ENCODE measurements at places on chromosomes 5 and 9. TPM values are rescaled to one million over a fixed set of nuclear protein-coding genes. Genes with fewer than 3 reads are reported as not detected.
A peak's percentile ranks its signal among the peaks of the same experiment; 100 is the strongest.

PGM5 gene
- not detected for total RNA-seq

PKD2L2 gene
- not detected for total RNA-seq

TENT4A gene
- 43.4 TPM for total RNA-seq

SERF1A gene
- 7.3 TPM for total RNA-seq

P4HA2 gene
- total RNA-seq = 49.5 TPM

PLPP7 gene
- not detected for total RNA-seq

AP3B1 gene
- total RNA-seq = 40.1 TPM

SLC6A19 gene
- total RNA-seq = not detected

PPP2R2B gene
- 0.12 TPM for total RNA-seq

GRCh38 chr5:38645508-38645907 lies 89.1 kb upstream of the LIFR start:
- no peak for DNase-seq

- no peak for DNase-seq
These were observed 71.1 kb upstream of the NEURL1B start for GRCh38 chr5:172569861-172570558.

DNA sequence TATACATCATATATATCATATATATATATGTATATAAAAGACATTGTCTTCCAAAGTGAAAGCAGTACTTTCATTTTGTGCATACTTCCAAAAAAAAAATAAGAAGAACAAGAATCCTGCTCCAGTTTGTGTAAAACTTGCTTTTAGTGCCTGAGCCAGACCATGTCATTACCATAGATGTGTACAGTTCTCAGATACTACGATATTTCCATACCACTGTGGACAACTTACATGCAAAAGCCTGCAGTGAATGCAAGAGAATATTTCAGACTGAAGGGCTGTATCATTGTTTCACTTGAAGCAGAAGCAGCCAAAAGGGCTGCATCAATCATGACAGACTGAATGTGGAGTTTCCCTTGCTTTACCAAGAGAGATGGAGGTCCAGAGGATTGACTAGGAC lies 72.6 kb upstream of the CYLC2 start:
- DNase-seq = no peak

- no peak for DNase-seq
These were observed 28.3 kb upstream of the STOM start for GRCh38 chr9:121398374-121398773.

DNA sequence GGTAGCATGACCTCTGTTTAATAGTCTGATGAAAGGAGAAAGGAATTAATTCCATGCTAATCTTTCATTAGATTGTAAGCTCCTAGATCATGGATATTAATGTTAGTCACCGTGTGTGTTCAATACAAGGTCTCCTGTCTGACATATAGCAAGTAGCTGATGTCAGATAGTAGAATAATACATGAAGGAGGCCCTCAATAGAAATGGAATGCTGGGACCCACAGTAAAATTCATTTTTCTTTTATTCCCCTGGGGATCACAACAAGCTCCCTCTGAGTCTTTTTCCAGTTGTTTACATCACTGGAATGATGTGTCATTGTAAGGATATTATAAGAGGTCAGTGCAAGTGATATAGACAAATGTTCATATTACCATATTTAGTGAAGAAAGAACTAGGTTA lies 240.3 kb upstream of the TRPC7 start:
- DNase-seq = no peak

DNA sequence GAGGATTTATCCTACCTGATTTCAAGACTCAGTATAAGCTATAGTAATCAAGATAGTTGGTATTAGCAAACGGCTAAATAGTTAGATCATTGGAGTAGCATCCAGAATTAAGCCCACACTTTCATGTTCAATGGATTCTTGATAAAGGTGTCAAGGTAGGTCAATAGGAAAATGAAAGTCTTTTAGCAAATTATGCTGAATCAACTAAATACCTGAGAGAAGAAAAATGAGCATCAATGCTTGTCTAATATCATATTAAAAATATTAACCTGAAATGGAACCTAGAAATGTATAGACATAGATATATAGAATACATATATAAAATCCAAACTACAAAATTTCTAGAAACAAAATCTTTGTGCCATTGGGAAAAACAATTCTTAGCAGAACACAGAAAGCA lies 685.6 kb downstream of the DTWD2 start:
- no peak for DNase-seq

DNA sequence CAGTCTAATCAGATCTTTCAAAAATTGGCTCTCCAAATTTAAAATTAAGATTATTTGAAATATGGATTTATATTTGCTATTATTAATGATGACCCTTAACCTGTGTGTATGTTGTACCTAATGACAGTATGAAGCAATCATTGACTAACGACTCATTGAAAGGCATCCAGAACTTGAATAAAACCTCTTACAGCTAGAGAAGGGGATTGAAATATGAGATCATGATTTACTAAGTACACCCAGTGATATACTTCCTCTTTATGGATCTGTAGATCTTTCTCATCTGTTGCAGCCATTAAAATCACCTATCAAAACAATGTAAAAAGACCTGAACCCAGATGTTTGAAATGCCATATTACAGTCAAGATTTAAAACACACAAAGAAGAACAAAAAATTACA lies 126.5 kb downstream of the RPS23 start:
- no peak for DNase-seq

- DNase-seq = peak; percentile 93
These were observed 5.7 kb upstream of the SEC16A start for GRCh38 chr9:136488247-136489214.

DNA sequence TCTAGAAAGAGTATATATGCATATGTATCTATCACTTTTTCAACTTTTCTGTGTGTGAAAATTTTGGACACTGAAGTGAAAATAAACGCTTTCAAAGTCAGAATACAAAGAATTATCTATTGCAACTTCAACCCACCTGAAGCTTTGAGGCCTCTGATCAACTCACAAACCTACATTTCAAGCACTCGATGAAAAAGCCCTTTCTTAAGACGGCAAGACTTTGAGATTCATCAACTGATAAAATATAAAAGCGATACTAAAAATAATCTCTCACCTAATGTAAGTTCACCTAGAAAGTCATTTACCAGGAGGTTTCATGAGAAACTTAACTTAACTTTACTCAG lies 1.2 kb downstream of the GOLPH3 start:
- DNase-seq = no peak

DNA sequence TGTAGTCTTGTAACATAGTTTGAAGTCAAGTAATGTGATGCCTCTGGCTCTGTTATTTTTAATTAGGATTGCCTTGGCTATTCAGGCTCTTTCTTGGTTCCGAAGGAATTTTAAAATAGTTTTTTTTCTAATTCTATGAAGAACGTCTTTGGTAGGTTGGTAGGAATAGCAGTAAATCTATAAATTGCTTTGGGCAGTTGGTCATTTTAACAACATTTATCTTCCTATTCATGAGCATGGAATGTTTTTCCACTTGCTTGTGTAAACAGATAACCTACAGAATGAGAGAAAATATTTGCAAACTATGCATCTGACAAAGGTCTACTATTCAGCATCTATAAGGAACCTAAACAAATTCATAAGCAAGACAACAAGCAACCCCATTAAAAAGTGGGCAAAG lies 173.2 kb upstream of the TRPC7 start:
- DNase-seq = no peak

- no peak for DNase-seq
These were observed 10.4 kb upstream of the ORM1 start for GRCh38 chr9:114312513-114312875.

GRCh38 chr5:139426203-139426885 lies 13.0 kb downstream of the DNAJC18 start:
- DNase-seq = no peak

- no peak for DNase-seq
These were observed 117.7 kb downstream of the HOMER1 start for GRCh38 chr5:79396265-79396664.

GRCh38 chr5:111348661-111349329 lies 124.6 kb downstream of the CAMK4 start:
- DNase-seq = no peak

DNA sequence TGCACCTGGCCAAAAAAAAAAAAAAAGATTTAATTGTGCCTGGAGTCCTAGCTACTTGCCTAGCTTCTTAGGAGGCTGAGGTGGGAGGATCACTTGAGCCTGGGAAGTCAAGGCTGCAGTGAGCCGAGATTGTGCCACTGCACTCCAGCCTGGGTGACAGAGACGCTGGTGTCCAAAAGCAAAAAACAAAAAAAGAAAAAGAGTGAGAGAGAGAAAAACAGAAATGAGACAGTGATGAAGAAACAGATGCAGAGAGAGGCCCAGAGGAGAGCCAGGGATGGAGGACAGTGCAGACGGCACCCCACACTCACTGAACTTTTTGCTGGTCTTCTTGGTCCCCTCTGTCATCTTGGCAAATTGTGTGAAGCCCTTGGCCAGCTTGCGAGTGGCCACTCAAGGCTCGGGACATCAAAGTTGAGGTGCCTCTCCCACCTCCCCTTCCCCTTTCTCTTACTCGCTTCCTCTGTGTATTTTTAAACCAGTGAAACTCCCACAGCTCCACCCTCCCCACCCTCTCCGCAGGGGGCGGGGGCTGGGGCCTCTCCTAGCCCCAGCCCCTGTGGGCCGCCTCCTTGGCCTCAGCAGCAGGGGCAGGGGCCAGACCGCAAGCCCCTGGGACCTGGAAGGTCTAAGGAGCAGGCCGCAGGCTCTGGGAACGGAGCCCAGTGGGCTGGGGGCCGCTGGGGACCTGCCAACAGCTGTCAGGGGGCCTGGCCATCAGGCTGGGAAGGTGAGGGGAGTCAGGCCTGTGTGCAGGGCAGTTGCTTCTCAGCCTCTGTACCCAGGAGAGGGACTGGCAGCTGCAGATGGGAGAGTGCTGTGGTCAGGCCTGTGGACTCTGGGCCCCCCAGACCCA lies at the start of gene SH2D3C:
TSS of gene SH2D3C (minus strand) at position 387 of the 856 bp plus-strand sequence. CDS start at position 348, 39 bp downstream.
- peak; percentile 89 for DNase-seq

DNA sequence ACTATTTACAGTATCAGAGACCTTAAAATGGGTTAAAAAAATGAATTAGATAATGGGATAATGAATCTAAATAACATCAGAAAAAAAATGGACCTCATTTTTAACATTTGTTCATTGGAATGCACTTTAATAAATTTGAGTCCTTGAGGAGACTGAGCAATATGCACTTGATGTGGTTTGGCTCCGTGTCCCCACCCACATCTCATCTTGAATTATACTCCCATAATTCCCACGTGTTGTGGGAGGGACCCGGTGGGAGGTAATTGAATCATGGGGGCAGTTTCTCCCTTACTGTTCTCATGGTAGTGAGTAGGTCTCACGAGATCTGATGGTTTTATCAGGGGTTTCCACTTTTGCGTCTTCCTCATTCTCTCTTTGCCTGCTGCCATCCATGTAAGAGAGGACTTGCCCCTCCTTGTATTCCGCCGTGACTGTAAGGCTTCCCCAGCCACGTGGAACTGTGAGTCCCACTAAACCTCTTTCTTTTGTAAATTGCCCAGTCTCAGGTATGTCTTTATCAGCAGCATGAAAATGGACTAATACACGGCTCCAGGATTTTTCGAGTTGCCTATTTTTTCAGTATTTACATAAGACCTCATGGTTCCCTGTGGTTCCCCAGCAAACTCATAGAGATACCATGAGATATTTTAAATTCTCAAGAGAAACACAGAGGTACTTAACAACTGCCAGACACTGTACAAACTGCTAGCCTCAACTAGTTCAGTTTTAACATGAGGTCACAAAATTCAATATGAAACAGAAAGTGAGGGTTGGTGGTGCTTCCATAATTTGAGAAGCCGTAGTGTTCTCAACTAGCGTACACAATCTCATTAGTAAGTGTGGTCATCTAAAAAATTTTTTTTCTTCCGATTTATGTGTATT lies 128.3 kb downstream of the TLE1 start:
- no peak for DNase-seq

- no peak for DNase-seq
These were observed 276.6 kb downstream of the MAST4 start for GRCh38 chr5:66872736-66873331.

- no peak for DNase-seq
These were observed 58.3 kb upstream of the MOCS2 start for GRCh38 chr5:53167836-53168235.

DNA sequence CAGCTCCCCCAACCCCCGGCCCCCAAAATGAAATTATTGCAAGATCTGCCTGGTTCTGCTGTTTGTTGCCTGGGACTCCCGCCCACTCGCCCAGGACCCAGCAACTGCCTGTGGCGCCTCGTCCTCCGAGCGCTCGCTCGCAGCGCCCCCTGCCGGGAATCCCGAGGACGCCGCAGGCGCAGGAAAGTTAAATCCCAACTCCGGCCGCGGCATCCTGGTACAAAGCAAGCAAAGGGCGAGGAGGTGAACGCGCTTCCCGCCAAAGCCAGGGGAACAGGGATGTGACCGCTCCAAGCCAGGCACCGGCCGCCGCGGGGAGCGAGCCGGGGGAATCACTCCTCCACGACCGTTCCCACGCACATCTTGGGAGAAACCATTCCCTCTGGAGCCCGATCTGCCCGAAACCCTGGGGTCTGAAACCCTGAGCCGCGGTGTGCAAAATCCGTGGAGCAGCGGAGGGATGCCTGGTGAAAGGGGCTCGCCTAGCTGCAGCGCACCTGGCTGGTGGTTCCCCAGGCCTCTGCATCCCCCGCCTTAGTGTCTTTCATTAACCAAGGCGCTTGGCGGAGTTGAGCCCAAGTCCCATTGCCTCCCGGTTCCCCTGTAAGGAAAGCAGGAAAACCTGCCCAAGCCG lies 1.3 kb downstream of the SEMA5A start:
- peak; percentile 76 for DNase-seq

DNA sequence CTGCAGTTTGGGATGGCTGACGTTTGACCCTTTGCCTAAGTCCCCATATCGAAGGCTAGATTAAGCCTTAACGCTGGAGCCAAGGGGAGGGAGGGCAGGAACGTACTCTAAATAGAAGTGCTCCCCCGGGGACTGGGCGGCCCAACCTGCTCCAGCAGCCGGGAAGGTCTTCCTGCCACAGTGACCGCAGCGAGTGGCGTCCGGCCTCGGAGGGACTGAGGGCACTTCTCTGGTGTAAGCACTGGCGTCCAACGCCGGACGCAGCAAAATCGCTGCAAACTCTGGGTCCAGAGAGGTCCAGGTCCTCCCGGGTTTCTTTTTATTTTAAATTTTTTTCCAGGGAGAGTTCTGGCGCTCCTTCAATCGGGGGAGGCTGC lies 505 bp upstream of the ACER2 start:
- no peak for DNase-seq

- DNase-seq = peak; percentile 88
These were observed 27.9 kb upstream of the RECK start for GRCh38 chr9:36008774-36009300.

- peak; percentile 50 for DNase-seq
These were observed 10.2 kb downstream of the NREP start for GRCh38 chr5:111746791-111747190.

GRCh38 chr9:113558632-113559502 lies 95.3 kb downstream of the RGS3 start:
- no peak for DNase-seq

GRCh38 chr5:175922192-175922885 lies 45.8 kb downstream of the THOC3 start:
- no peak for DNase-seq

DNA sequence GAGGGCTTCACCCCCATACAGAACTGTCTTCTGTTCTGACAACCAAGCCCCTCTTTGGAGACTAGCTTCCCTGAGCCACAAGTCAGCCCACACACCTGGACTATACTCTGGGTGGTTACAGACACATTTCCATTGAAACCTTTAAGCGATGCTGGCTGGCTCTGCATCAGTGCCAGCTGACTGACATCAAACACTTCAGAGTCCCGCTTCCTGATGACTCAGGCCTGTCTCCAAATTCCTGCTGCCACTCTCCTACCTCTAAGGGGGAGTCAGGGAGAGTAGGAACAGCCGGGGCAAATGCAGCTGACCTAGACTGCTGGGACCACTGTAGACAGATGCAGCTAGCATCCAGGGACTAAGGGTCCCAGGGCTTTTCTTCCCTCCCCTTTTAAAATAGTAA lies 59.4 kb downstream of the SIL1 start:
- DNase-seq = no peak
